ENCODE measurements at places on chromosomes 7 and 10.

DNA sequence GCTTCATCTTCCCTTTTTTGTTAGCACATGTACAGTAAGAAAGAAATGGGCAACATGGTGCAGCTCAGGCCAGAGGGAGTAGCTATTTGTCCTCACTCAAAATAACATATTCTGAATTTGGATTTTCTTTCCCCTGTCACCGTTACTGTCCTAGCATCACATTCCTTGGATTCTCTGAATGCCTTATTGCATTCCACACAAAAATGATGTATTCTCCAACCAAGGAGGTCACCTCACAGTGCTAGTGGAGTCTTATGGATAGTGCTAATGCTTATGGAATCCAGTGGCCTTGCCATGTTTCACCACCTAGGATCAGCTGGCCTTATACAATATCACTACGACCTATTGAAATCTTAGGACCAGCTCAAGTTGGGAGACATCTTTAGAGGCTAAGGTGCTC, 7.2 kb downstream of the PRSS58 start:
- DNase-seq: peak; percentile 4

DNA sequence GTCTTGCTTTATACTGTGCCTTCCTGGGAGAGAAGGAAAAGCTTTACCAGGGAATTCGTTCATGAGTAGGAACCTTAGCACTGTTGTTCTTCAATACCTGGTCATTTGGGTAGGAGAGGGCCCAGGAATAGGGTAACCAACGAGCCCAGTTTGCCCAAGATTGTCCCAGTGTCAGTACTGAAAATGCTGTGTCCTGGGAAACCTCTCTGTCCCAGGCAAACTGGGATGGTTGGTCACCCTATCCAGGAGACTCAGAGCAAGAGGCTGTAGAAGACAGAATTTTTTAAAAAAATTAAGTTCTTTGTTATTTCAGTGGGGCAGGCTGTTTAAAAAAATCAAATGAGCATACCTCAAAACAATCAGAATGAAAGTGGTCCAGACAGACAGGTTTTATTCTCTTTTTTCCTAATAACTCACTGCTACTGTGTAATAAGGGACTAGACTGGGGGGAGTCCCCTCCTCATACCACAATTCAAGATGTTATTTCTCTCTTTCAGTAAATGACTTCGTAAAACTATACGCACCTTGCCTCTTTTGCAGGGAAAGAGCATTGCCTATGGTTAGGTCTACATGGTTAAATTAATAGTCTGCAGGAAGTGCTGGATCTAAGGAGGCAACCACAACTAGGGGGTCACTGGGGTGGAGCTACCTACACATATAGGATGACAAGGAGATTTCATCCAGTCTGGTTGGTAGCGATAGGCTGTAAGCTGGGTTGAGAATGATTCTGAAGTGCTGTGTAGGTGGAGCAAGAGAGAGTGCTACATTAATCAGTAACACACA, 41.1 kb upstream of the FAM133B start:
- no peak for DNase-seq

DNA sequence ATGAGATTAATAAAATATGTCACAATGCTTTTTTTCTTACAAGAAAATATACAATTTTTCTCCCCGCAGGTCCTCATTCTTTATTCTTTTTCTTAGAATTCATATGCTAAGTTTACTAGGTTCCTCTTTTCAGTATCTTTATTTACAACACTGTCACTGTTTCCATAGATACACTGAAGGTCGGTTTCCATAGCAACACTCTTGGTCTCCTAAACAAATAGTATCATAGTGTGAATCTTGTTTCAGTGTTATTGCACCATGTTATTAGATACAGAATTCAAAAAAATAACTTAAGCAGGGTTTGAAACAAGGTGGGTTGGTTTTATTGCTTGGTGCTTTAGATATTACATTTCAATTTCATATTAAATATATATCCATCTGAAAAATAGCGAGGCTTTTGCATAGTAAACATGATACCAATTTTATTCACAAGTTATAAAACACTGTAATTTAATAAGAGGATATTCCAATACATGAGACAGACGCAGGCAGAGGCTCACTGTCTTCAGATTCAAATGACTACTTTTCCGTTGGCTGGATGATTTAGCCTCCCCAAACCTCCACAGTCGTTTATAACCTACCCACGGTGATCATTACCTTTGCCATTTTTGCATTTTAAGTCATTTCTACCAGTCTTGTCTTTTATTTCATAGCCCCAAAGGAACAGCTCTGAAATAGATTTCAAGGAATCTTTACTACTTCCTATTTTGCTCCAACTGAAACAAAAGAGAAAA, 88.9 kb upstream of the KLF6 start:
- DNase-seq: peak; percentile 45

GRCh38 chr10:3033925-3034324, 33.4 kb upstream of the PFKP start:
- DNase-seq: no peak

DNA sequence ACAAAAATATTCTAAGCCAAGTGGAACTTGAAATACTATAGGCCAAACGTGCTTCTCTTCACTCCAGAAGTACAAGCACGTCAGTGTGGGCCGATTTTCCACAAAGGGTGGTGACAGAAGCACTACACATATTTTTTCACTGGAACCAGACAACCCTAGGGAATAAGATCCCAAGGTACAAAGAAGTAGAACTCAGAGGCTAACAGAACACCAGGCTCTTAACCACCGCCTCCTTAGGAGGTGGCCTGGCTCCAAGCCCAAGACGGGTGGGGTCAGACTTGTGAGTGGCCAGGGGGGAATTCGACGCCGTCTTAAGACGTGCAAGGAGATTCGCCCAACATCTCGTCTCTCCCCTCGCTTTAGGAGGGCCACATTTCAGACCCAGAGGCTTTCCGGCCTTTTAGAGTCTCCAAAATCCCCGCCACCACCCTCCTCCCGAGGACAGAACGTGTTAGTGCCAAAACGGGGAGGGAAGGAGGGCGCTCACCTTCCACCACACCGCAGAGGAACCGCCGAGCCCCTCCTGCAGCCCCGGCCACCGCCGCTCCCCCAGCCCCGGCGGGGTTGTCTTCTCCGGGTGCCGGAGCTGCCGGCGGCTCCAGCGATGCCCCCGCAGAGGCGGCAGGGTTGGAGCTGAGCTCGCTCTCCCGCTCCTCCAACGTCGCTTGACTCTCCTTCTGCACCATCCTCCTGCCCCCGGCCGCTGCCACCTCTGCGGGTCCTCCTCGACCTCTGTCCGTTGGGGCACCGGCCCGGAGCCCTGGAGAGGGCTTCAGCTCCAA, 716 bp downstream of the OGA start:
- peak; percentile 54 for DNase-seq

DNA sequence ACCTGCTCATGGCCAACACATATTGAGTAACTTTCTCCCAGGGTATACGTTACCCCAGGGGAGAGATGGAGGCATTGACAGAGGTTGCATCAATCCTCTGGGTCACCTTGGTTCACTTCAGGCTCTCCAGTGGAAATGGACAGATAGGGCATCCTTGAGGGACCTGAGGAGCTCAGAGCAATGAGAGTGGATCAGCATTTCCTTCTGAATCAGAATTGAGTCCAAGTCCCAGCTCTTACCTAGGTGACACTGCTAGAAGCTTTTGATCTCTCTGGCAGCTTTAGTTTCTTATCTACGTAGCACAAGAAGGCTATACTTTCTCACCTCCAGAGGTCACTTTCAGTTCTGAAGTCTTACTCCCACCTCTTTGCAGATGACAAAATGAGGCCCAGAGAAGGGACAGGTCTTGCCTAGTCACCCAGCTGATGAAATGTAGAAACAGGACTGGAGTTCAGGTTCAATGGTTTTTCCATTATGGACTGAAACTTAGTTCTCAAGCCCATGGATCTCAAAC, 35.2 kb downstream of the PANK1 start:
- no peak for DNase-seq

DNA sequence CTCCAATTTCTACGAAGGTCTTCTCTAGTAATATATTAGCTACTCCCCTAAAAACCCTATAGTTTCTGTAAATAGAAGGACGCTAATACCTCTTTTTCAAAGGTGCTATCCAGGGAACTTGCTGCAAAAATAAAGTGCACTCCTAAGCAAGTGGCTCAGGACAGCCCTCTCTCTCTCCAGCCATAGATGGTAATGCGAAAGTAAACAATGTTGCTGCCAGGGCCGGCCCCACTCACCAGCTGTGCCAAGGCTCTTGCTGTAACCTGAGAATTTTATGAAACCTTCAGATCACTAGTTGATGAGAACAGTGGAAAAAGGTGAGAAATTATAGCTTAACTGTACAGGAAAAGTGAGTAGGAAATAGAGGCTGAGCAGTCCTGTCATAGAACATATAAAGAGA, 10.9 kb upstream of the TAS2R39 start:
- no peak for DNase-seq

- no peak for DNase-seq
Measured at GRCh38 chr7:157271315-157271990, 65.4 kb upstream of the DNAJB6 start.

DNA sequence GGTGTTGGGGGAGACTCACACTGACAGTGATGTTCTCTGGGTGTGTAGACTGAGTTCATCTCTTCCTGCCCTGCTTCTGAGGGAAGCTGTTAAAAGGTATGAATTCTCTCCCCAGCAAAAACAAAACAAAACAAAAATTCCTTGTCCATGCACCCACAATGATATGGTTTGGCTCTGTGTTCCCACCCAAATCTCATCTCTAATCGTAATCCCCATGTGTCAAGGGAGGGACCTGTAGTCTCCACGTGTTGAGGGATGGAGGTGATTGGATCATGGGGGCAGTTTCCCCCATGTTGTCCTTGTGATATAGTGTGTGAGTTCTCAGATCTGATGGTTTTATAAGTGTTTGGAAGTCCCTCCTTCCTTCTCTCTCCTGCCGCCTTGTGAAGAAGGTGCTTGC, 245.5 kb downstream of the GALNT17 start:
- DNase-seq: no peak

DNA sequence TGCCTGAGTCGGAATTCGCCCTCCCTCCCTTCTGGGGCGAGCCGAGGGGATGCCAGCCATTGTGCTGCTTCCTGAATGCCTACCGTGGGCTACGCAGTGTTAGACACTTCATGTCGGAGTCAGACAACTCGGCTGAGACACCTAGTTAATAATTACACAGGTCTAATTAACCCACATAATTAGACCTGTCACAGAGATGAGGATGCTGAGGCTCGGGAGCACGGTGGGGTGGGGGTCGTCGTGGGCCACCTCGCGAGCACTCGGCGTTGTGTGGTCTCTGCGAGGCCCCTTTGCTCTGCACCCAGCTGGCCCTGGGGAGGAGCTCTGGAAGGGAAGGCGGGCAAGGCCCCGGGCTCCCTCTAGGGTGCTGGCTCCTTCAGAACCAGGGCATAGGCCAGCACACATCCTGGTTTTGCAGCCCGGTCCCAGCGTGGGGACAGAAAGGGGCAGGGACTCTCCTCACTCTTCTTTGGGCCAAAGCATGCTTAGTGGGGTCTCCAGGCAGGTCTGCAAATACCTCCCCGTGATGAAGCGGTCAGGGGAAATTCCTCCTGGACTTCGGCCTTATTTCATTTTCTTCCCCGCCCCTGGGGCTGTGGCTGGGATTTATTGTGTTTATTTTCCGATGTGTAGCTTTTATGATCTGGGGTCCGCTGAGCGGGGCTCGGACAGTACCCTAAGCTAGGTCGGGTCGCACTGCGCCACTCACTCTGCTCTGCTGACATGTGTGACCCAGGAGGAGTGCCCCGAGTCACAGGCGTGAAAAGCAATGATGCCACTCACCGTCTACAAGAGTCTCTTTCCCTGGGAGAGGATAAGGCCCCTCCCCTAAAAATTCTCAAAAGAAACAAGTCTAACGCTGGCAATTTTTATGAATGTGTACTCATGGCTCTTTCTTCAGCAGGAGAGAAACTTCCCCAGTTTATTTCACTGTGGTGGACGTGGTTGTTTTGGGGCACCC, 4.9 kb upstream of the FOXL3 start:
- no peak for DNase-seq

GRCh38 chr7:123604739-123605138, 3.1 kb downstream of the ASB15 start:
- no peak for DNase-seq

- DNase-seq: no peak
Measured at GRCh38 chr10:44510379-44511115, 125.7 kb upstream of the CXCL12 start.

- peak; percentile 73 for DNase-seq
Measured at GRCh38 chr7:131895541-131896164, 339.2 kb upstream of the PODXL start.

DNA sequence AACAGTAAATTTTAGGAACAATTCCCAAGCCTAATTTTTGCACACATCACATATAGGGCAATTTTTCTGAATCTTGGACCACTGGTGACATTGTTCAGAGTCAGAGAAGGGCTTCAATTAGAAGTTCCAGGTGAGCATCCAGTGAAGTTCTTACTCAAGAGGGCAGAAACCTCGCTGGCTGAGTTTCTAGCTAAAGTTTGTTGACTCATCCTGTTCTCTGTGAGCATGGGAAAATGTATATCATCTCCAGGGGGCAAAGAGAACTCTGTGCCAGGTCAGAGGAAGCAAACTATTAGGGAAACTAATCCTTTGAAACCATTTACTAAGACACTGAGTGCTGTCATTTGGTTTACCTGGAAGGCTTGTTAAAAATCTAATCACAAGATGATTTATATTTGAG, 695.6 kb upstream of the IGFBP3 start:
- no peak for DNase-seq

DNA sequence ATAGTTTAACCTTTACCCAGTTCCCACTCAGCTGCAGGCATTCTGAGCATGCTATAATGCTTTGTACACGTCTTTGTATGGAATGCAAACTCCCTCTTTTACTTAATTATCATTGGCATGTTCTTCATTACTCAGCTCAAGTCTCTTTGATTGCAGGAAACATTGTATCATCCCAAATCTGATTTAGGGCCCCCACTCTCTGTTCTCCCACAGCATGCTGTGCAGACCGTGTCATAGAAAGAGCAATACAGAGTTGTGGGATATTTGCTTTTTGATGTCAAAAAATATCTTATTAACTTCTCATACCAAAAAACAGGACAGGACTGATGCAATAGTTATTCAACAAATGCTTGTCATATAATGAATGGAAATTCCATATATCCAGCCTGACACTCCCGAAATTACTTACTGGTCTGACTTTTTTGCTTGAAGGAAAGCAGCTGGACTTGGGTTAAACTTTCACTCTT, 1081.5 kb upstream of the C7orf33 start:
- DNase-seq: no peak

DNA sequence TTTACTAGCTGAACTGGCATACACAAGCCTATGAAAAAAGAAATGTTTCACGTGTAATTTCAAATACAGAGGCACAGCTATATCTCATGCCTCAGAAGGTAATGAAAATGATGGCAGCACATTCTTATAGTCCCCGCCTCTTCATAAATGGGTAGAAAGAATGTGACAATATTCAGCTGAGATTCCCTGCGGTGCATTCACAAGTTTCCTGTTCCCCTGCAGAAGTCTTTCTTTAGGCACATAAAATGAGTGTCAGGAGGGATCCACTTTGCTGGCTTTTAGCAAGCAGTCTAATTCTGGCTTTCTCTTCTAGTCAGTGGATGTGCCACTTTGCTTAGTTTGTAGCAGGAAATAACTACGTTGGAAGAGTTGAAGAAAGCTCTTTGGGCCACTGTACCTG, 56.1 kb downstream of the DGKB start:
- no peak for DNase-seq

GRCh38 chr10:86151613-86152012, 215.0 kb downstream of the GRID1 start:
- no peak for DNase-seq
